ENCODE measurements at places on chromosomes 1 and 21.

DNA sequence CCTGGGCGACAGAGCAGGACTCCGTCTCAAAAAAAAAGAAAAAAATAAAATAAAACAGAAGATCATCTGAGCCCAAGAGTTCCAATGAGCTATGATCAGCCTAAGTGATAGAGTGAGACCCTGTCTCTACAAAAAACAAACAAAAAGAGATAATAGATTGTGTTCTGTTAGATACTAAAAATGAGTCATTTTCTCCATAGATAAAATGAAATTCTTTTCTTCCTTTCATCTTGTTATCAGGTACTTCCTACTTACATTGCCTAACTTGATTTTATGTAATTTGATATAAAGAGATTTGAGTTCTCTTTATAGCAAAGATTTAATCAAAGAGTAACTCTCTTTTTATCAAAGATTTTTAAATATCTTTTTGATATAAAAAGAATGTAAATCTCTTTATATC, 19.3 kb upstream of the PTGS2 start:
- DNase-seq: no peak

DNA sequence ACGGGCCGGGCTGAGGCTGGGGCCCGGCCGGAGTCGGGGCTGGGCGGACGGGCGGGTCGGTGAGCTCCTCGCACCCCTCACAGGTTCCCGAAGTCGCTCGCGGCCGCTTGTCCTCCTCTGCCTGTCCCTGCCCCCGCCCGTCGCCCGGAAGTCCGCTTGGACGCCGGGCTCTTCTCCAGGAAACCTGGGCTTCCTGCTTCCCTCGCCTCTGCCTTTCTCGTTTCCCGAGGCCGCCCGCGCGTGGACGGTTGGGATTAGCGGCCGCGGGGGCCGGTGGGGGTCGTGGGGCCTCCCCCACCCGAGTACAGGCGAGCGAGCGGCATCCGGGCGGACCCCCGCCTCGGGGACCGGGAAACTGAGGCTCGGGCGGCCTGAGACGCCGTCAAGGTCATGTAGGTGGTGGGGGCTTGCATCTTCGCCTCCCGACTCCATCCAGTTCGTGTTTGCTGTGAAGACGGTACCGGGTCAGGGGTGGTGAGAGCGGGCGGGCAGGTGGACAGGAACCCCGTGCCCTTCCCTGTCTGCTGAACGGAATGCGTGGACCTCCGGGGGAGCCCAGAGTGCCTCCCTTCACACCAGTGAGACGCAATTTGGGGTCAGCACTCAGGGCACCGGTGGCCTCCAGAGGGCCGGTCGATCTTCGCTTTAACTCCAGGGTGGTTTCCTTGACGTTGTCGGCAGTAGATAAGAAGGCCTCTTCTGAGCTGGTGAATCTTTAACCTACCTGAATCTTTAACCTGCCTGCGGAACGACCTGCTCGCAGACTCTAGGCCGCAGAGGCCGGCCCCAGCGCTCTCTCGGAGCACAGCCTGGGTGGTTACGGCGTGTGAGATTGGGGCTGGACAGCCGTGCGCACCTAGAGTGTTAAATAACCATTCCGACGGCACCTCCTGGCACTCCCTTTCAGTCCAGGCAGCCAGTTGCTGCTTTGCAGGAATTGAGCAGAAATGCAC, 686 bp downstream of the ARF1 start:
- no peak for DNase-seq

- peak; percentile 88 for DNase-seq
These were observed 19.5 kb upstream of the DDR2 start for GRCh38 chr1:162612606-162613400.

GRCh38 chr1:28642056-28642846, 616 bp downstream of the TAF12 start:
- DNase-seq: no peak

GRCh38 chr1:119179051-119179450, 38.6 kb upstream of the WARS2 start:
- DNase-seq: no peak

DNA sequence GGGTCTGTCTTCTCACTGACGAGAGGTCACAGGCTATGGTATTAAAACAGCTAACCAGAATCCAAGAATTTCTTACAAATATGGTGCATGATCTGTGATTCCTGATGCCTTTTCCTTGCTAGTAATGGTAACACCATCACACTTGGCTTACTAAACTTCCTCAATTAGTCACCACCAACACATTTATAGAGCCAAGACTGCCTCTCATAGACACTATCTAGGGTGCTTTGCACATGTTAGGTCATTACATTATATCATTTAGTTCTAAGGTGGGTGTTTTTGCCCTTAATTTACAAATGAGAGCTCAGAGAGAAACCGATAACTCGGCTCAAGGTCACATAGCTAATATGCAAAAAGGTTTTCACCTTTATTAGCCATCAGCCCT, 8.7 kb downstream of the KIF21B start:
- no peak for DNase-seq

All from vagina (tissue), 2 donors.